Jurkat, Clone E6-1 (cell line): ENCODE measurements at places on chromosomes 2 and 18.

GRCh38 chr18:10792181-10792580, 266.4 kb downstream of the NAPG start:
- no peak for DNase-seq

DNA sequence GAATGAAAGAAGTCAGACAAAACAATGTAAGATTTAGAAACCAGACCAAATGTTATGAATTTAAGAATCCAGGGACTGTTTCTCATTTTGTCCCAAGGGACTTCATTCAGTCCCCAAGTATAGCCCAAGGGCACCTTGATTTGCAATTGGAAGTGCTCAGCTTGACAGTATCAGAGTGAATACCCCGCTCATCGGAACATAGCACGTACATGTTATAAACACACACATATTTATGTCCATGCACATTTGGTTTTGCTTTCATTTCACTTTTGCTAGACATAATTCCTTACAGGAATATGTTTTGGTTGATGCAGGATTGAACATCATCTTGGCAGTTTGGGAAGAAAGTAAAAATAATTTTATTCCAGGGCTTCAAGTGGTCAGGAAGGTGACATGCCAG, 100.2 kb downstream of the PID1 start:
- DNase-seq: no peak

DNA sequence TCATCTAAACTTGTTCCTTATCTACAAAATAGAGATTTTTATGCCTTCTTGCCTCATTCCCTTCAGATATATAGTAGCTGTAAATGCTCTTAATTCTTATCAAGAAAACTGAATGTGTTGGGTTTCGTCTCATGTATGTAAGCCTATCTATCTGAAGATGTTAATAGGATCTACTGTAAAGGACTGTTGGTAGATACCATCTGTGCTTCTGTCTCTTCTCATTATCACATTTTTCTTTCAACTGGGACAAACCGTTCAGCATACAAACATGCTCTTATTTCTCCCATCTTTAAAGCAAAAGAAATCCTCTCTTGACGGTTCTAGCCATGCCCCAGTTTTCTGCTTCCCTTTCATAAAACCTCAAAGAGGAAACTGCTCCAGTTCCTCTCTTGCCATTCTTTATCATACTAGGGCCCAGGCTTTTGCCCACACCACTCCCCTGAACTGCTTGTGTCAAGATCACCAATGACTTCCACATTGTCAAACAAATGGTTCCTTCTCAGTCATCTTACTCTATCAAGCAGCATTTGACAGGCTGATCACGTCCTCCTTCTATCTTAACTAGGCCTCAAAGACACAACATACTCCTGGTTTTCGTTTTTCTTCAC, 88.7 kb downstream of the ARHGEF33 start:
- DNase-seq: no peak

GRCh38 chr2:19541884-19542283, 183.5 kb upstream of the OSR1 start:
- no peak for DNase-seq

DNA sequence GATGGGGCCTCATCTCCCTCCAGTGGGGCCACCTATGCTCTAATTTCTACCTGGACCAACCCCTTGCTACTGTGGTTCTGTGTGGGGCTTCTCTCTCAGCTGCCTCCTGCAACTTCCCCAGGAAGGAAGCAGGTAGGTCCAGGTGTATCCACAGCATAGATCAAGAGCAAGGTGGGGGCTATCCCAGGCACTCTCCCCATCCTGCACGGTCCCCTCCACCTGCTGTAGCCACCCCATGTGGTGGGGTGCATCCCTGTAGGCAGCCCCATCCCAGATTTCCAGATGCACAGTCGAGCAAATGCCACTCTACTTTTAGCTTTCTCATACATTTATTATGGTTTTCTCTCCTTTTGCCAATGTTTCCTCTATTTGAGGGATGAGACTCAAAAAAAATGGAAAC, 156.1 kb downstream of the FBXO15 start:
- DNase-seq: no peak

GRCh38 chr2:205713086-205713485, 30.8 kb downstream of the NRP2 start:
- DNase-seq: no peak

- no peak for DNase-seq
These were observed 72.0 kb downstream of the RIF1 start for GRCh38 chr2:151481744-151482143.

- DNase-seq: no peak
These were observed 85.3 kb downstream of the C2orf74 start for GRCh38 chr2:61247204-61247812.

- DNase-seq: no peak
These were observed 131.7 kb downstream of the DOCK10 start for GRCh38 chr2:224910574-224910925.

- DNase-seq: no peak
These were observed 6.7 kb downstream of the TGIF1 start for GRCh38 chr18:3456686-3457069.

DNA sequence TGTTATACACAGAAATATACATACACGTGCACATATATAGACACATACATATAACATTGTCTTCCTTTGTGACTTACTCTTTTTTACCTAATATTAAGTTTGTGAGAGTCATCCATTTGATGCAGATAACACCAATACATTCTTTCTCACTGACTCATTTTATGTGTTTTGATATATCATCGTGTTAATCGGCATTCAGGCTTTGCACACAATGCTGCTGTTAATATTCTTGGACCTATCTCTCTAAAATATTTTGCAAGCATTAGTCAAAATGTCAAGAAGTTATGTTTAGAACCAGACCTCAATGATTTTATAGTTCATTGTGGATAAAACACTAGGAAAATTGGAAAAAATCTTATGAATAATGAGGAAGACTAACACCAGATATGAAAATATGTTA, 441.1 kb downstream of the LRATD1 start:
- DNase-seq: no peak

GRCh38 chr2:9668687-9669345, 38.0 kb upstream of the YWHAQ start:
- DNase-seq: no peak

DNA sequence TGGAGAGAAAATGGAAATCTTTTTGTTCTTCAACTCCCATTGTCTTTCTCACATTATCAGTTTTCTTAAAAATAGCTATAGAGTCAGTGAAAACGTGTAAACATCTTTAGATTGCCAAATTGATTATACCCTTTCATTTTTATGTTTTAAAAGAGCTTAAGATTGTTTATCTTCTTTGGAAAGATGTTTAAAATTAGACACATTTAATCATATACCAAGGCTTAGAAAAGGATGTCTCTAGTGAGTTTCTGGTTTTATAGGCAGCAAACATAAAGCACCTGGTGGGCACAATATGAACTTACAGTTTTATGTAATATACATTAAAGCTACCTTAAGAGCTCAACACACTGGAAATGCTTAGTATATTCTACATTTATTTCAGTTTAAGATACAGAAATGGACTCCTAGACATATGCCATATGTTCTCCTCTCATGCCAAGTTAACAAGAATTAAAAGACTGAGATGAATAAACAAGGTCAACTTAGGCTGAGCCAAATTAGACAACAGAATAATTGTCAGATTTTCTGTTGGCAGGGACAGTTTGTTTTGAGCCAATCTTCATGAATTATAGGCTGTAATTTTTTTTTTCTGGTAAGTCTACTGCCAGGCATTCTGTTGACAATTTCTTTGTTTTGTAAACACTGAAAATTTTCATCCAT, 112.7 kb downstream of the OTX1 start:
- peak; percentile 4 for DNase-seq

DNA sequence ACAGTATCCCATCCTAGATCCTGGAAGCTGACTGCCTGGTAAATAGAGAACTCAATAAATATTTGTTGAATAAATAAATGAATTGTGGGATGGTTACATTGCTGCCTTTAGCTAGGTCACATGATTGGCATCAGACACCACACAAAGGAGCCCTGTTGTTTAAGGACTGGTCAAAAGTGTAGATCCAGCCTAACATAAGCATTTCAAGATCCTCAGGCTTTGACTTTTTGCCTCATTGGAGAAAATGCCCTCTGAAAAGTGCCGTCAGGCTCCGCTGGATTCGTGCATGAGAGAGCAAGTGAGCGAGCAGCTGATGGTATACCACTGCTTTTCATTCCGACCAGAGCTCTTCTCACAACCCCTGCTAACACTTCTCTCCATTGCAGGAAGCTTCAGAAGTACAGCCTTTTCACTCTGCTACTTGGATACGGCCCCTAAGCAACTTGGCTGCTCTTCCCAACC, 1.3 kb upstream of the ZNF24 start:
- no peak for DNase-seq

GRCh38 chr2:222888716-222889115, 27.9 kb downstream of the ACSL3 start:
- no peak for DNase-seq

- DNase-seq: peak; percentile 77
These were observed 40.1 kb downstream of the SLC4A1AP start for GRCh38 chr2:27703638-27704341.

DNA sequence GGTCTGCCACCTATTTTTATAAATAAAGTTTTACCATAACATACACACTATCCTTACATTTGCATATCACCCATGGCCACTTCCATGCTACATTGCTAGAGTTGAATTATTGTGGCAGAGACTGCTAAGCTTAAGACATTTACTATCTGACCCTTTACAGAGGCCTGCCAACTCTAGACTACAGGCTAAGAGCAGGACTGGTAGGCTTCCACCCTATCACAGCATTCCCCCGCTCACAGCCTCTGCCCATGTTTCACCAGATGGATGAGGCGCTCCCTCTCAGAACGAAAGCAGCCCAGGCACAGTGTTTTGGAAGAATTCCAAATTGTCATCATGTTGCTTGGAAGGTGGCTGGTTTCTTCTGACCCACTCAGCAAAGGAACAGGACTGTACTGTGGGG, 91.7 kb upstream of the SLC35G4 start:
- DNase-seq: no peak

DNA sequence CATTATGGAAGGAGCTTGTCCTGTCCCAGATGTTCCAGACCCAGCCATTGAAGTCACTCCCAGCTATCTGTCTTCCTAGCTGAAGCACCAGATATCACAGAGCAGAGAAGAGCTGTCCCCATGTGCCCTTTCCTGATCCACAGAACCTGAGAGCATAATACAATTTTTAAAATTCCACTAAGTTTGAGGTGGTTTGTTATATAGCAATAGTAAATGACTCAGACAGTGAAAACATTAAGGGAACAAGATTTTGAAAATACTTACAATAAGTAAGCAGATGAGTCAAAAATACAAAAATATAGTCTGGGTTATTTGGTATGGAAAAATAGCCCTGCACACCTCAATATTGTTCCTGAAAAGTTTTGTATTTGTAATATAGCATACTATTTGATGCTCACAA, 85.8 kb upstream of the GLS start:
- DNase-seq: no peak
